ENCODE measurements at places on chromosomes 16 and 17.

DNA sequence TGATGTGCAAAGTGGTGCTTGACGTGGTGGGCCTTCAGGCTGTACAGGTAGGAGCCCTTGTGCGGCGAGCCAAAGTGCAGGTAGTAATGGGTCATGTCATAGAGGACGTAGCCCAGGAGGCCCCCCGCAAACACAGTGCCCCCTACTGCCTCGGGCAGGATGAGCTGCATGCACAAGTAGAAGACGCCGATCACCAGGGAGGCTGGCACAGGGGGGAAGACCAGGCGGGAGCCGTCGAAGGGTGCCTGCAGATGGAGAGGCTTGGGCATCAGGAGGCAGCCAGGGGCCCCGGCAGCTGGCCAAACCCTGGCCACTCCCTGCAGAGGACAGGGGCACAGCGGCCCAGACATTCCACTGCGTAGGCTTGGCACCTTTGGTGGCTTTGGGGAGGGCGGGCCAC lies 15.7 kb upstream of the MLKL start:
- no peak for DNase-seq

DNA sequence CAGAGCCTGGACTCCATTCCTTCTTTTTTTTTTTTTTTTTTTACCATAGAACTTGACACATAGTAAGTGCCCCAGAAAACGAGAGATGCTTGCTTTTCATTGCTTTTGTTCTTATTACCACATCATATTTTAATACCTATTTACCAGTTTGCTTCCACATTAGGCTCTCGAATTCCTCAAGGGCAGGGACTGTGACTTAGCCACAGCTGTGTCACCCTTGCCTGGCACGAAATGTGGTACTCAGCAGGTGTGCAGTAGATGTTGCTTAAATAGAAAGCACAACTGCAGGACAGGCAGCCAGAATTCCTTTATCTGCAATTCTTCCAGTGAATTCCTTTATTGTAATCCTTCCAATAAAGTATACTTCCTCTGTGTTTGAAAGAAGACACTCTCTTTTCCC lies 393.0 kb downstream of the HAPSTR1 start:
- DNase-seq: no peak

DNA sequence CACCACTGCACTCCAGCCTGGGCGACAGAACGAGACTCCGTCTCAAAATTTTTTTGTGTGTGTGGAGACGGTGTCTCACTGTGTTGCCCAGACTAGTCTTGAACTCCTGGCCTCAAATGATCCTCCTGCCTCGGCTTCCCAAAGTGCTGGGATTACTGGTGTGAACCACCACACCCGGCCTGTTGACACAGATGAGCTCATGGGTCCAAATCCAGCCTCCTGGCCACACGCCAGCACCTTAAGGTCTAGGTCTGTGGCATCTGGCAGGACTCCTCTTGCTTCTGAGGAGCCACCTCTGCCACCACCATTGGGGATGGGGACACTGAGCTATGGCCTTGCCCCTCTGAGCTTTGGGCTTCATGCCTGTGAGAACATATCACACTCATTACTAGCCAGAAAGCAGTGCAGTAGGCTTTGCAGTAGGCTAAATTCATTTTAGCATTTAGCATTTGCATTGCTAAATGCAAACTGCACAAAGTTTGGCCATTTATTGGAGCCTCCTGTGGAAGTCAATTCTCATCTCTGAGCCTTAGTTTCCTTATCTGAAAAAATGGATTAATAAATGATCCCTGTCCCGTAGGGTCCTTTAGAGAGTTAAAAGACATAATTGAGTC lies 5.5 kb upstream of the CDIPT start:
- no peak for DNase-seq

DNA sequence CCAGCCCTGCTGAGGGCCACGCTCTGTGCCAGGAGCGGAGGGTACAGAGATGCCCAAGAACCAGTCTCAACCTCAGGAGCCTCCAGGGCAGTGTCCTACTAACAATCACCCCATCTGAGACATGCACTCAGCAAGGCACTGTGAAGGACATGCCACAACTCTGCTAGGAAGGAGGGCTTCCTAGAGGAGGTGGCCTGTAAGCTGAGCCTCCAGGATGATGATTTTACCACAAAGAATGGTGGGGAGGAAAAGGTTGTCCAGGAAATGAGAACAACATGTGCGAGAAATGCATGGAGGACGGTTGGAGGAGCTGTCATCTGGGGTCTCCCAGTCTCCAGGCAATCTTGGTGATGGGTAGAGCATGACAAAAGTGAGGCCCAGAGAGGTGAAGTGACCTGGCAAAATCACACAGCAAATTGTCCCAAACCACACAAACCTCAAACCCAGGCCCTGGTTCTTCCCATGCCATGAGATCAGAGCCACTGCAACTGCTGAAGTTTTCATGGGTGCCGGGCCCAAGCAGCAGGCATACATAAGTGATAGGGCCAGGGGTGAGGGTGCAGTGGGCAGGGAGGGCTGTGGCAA lies 30.5 kb downstream of the CNGB1 start:
- DNase-seq: no peak

DNA sequence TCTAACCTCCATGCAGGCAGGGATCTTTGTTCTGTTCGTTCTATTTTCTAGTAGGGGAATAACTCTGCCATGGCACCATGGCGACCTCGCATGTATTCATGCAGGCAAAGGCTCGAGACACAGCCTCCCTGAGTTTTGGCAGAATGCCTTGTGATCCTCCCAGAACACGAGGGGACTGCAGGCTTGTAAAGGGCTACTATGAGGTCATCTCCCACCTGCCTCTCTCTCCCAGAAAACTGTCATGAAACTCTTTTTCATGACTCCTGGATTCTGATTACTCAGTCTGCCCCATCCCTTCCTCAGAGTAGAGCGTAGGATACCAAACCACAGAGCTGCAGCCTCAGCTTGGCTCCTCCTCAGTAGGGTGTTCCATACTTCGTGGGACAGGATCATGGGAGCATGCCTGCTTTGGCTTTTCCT lies 64.3 kb downstream of the IGF2BP1 start:
- no peak for DNase-seq

GRCh38 chr16:85989863-85990643 lies 91.1 kb downstream of the IRF8 start:
- DNase-seq: no peak
